ENCODE measurements at places on chromosomes 5 and 9.

DNA sequence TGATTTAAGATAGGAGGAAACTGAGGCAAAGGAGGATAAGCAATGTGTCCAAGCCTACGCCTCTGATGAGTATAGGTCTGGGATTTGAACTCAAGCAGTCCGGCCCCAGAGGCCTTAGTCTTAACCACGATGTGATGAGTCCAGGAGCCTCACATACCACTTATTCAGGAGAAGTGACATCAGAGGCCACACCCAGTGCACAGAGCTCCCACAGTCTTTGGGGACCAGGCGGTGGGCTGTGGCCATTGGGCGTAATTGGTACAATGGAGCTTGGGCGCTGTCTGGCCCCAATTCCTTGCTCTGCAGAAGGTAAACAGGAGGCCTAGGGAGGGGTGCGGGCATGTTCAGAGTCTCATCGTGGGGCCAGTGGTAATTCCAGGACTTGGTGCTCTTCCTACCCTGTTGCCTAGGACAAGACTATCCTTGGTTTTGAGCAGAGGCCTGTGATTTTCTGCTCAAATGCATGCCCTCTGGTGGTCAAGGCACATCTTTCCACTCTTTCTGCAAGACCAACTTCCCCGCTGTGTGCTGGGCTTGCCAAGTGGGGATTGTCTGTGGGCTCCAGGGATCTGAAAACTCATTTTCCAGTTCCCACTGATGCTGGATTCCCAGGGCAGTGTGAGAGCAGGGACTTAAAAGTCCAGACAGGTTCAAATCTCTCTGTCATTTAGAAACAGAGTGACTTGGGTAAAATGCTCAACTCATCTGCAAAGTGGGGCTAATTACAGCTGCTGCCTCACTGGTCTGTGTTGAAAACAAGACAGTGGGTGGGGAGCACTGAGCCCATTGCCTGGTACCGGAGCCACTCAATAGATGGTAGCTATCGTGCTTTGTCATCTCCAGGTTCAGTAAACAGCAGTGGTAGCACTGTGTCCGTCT lies 15.8 kb downstream of the NDST1 start:
- DNase-seq = peak; percentile 36

- no peak for DNase-seq
Measured at GRCh38 chr5:78543916-78544315, 104.7 kb downstream of the LHFPL2 start.

GRCh38 chr9:88460587-88461332 lies 72.5 kb downstream of the SPIN1 start:
- DNase-seq = peak; percentile 23

DNA sequence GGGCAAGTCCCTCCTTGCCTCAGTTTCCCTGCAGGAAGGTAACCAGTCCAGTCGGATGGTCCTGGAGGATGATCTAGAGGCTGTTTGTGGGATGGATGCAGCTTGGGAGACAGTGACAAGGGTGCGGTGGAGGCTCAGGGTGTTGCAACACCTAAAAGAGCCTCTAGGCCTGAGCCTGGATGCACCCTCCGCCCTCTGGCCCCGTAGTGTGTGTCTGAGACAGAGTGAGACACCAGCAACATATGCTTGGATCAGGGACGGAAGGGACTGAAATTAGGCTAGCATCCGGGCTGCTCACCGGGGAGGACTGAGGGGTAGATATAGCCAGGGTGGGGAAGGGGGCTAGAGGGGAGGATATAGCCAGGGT lies 1.1 kb downstream of the CRAT start:
- no peak for DNase-seq

DNA sequence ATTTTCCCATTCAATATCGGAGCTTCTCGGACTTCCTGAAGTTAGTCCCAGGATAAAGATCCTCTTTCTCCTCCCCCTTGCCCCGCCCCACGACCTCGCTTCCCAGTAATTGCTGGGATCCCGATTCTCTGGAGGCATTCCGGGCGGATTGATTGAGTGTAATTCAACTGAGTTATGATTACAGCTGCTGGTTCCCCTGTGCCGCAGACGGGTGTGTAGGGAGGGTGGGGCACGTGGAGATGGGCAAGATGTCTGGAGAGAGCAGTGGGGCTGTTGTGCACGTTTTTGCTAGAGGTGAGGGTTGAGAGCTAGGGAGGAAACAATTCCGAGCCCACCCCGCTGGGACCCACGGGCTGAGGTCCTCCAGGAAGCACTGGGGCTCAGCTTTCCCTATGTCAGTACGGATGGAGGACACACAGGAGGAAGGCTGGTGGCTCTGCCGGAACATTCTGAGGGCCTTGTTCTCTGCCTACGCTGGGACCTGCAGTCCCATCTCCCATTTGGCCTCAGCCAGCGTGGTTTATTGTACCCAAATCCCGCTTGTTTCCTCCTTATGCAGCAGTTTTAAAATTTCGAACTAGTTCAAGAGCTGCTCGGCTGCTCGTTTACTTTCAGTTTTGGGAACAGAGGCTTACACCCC lies 2.4 kb upstream of the DMRT2 start:
- DNase-seq = no peak

DNA sequence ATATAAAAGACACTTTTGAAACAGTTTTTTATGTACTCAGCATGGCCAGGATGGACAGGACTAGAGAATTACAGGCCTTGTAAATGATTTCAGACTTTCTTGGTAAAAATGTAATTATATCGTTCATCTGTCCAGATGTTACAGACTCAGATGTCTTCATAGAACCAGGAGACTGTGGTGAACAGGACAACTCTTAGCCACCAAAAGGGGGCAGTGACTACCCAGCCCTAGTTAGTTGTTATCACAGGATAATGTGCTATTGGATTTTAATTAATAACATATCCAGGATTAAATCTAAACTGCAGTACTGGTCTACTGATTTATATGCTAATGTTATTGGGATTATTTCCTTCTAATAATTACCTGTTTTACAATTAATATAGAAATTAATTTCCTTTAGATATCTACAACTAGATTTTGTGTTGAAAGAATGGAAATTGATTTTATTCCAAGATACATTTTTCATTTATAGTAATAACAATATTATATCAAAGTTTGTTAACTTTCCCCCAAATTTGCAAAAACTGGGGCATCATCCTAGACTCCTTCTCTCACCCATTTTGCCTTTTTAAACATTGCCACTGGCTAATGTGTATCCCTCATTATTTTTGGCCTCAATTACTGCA lies 99.4 kb downstream of the MTREX start:
- DNase-seq = peak; percentile 9

DNA sequence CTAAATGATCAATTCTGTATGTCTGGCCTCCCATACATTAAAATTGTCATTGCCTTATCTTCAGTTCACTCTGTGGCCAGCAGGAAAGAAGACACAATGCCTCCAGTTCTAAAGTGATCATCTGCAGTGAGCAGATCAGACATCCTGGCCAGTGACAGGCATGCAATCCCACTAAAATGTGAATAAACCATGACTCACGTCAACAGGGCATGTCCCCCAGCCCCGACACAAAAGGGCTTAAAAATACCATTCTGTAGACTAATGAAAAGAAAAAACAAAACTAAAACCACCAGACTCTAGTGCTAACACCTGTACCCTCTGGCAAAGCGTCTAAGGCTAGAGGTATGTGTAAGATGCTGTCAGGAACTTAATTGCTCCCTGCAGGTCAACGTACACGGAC lies 38.5 kb downstream of the DDX31 start:
- no peak for DNase-seq

DNA sequence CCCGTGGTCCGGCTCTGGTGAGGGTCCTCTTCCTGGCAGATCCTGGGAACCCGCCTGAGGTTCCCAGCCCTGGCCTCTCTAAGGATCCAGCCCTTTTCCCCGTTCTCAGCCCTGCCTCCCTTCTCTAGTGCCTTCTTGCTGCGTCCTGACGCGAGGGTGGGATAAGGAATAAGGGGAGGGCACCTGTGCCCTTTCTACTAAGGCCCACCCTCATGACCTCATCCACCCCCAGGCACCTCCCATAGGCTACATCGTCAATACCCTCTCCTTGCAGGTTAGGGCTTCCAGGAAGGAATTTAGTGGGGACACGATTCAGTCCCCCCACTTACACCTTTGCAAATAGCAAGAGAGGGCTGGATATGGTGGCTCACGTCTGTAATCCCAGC lies 10.7 kb upstream of the DIPK1B start:
- DNase-seq = no peak

DNA sequence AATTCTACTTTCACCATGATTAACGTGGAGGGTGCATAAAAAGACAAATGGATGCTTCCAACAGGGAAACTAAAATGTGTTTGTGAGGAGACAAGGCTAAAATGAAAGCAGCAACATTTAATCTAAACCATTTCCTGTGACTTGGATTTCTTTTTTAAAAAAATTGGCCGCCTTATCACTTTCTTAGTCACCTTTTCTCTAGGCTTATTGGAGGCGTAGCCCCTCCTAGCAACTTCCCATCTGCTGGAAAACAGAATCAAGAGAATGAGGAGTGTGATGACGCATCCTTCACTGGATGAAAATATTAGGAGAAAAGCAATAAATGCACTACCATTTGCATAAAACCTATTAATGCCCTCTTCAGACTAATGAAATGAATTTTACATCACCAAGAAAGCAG lies 791 bp upstream of the GPR150 start:
- DNase-seq = no peak

GRCh38 chr5:20023686-20024180 lies 35.7 kb upstream of the CDH18 start:
- no peak for DNase-seq

DNA sequence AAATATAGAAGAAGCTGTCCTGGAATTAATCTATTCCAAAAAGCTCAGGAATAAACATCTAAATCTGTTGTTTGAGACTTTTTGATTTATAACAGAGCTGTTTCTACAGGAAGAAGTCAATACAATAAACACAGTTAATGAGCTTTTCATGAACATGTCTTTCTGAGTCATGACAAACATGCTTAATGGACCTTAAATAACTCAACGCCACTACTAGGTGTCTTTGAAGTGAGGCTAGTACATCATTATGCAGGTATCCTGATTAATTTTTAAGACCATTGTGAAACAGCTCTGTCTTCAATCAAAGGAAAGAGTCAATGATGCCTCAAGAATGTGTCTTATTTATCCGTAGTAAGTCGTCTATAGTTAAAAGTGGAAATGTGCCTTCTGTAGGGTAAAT lies 131.6 kb downstream of the GABRB2 start:
- DNase-seq = no peak

DNA sequence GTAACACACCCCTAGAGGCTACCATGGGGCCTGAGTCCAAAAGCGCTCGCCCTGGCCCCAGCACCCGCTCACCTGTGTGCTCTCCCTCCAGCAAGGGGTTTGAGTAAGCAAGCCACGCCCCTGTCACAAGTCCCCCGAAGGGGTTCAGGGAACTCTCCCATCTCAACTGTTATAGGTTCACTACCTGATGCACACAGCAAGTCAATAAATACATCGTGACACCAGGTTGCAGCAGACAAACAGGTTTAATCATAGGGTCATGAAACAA lies 8.4 kb upstream of the CREBRF start:
- DNase-seq = no peak

DNA sequence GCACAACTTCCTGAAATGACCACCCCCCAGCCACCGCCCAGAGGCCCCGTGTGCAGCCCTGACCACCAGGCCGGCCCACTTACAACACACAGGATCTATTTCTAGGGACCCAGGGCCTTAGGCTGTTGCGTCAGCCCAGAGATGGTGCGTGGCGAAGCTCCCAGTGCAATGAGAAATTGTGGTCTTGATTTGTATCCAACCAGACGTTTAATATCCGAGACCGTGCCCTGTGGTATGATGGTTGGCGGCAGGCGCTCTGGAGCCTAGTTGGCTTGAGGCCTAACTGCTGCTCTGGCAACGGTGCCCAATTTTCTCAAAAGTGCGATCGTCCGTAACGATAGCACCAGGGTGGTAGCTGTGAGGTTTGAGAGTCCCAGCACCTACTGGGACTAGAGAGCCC lies 32.6 kb upstream of the SLC6A19 start:
- DNase-seq = no peak

- no peak for DNase-seq
Measured at GRCh38 chr5:179468696-179469095, 81.7 kb upstream of the RUFY1 start.

DNA sequence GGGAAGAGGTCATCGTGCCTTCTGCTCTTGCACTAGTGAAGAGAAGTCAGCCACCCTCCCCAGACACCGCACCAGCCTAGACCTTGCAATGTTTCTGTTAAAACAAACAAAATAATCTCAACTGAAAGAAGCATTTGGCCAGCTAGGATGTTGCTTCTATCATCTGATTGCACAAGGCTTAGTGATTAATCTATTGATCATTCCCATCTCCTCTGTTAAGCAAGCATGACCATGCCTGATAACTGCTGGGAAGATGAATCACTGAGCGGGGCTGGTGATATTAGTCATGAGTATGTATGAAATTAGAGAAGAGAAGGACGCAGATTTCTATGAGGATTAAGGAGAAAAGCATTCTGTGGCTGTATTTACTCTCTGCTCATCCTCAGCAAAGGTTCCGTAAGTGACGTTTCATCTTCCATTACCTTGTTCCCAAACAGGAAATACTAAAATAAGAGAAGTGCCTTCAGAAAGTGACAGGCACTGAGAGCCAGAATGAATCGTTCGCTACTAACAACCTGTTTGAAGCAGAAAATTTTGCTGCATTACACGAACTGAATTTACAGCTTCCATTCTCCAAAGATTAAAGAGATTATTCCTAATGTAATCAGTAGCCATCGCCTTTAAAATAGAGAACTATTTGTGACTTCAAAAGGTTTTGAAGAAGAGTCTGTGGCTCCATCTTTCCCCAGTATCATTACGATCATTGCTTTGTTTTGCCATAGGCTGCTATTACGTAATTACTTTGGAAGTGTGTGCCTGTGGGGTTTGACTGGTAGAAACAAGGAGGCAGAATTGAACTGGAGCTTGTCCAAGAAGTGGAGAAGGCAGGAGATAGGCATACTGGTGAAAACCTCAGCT lies 219.1 kb downstream of the MED10 start:
- no peak for DNase-seq

GRCh38 chr9:14797435-14797834 lies 74.9 kb upstream of the CER1 start:
- no peak for DNase-seq

DNA sequence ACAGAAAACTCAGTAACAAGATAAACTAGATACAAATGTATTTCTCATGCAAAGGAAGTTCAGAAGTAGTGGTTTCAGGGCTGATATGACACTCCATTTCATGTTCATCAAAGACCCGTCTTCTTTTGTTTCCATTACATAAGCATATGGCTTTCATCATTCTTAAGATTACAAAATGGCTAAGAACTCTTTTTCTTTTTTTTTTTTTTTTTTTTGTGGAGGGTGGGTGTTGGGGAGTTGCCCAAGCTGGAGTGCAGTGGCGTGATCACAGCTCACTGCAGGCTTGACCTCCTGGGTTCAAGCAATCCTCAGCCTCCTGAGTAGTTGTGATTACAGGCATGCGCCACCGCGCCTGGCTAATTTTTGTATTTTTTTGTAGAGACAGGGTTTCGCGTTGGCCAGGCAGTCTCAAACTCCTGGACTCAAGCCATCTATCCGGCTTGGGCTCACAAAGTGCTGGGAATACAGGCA lies 22.0 kb upstream of the PTBP3 start:
- DNase-seq = no peak

- DNase-seq = no peak
Measured at GRCh38 chr5:116898917-116899316, 324.3 kb upstream of the SEMA6A start.

DNA sequence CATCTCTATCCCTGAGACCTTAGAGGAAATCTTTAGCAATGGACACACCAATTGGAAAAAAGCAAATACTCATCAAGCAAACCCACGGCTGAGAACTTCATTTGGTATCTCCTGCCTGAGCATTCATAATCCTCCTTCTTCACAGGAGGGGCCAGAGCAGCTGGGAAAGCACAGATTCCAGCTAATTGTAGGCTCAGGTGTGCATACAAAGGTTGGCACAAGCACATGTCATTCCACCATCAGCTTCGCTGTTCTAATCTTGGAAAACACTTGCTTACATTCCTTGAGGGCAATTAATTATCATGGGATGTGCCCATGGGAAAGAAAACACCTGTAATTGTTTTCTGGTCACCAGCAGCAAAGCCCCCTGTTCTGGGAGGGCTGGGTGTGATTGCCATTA lies 376.6 kb downstream of the SPOCK1 start:
- no peak for DNase-seq

Measured in NT2/D1 (cell line).